Activated CD4-positive, alpha-beta T cell treated with anti-CD3 and anti-CD28 coated beads, Interleukin-2, amount 10 ng/mL, durations not matched to agents 24 days and 14 days (primary cell): ENCODE measurements at places on chromosomes 5 and 9. TPM values are rescaled to one million over a fixed set of nuclear protein-coding genes. Genes with fewer than 3 reads are reported as not detected.

GRCh38 chr5:5050801-5051200 is 89.3 kb upstream of the ADAMTS16 start:
- no peak overlapping the region for H3K27ac ChIP-seq
- no peaks in the 10 kb centered on the region for H3K36me3 ChIP-seq
- no peak overlapping the region for H3K4me3 ChIP-seq
- H3K4me1 ChIP-seq = no peaks in the 10 kb centered on the region
- no peak for DNase-seq

DNA sequence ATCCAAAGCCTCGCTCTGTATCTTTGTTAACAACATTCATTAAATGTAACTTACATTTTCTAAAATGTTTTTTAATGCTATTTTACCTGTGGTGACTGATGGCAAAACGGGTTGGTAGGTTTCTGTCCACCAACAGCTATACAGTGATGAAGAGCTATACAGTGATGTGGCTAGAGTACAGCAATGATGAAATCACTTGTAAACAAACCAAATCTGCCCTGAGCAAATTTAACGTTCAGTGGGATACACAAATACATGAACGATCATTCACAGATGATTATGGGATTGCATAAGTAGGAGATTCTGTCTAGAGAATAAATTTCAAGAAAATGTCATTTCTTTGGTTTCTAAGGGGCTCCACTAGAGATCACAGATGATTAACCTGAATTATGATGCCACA is 132.7 kb downstream of the MPDZ start:
- H3K4me3 ChIP-seq = no peak overlapping the region
- H3K4me1 ChIP-seq = no peaks in the 10 kb centered on the region
- H3K27me3 ChIP-seq = no peaks in the 10 kb centered on the region
- H3K27ac ChIP-seq = no peak overlapping the region

- no peaks in the 10 kb centered on the region for H3K36me3 ChIP-seq
- H3K4me3 ChIP-seq = no peak overlapping the region
- H3K27me3 ChIP-seq = peaks cover 59% of the 10 kb centered on the region
These were observed 131.4 kb downstream of the MRPL36 start for GRCh38 chr5:1668141-1668721.

DNA sequence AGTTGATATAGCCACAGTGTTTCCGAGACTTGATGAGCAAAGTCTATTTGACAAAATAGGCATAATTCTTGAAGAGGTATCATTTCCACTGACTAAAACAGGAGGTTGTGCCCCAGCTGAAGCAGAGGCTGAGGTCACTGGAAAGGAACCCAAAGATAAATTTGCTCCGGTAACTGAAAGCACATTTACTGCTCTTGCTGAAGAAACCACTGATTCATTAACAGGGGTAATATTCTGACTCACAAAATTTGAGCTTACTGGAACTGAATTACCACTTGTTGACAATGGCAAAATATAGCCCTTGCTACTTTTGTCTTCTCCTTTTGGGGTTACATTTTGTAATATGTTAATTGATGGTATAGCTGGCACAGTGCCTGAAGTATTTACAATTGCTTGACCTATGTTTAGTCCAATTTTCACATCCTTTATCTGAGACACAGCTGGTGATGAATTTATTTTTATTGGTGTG is 30.2 kb downstream of the MLANA start:
- peaks cover 58% of the 10 kb centered on the region for H3K36me3 ChIP-seq
- H3K4me3 ChIP-seq = no peak overlapping the region
- peaks cover 5% of the 10 kb centered on the region for H3K4me1 ChIP-seq
- DNase-seq = no peak
- H3K27me3 ChIP-seq = no peaks in the 10 kb centered on the region
- peak overlapping the region; percentile 3 for H3K27ac ChIP-seq

- no peak overlapping the region for H3K4me3 ChIP-seq
- H3K27me3 ChIP-seq = no peaks in the 10 kb centered on the region
- no peaks in the 10 kb centered on the region for H3K4me1 ChIP-seq
- H3K27ac ChIP-seq = no peak overlapping the region
- DNase-seq = no peak
These were observed 246.6 kb downstream of the SLCO4C1 start for GRCh38 chr5:102049517-102049916.

- no peak overlapping the region for H3K27ac ChIP-seq
- no peak for DNase-seq
- no peaks in the 10 kb centered on the region for H3K27me3 ChIP-seq
- no peak overlapping the region for H3K4me3 ChIP-seq
- no peaks in the 10 kb centered on the region for H3K36me3 ChIP-seq
- no peaks in the 10 kb centered on the region for H3K4me1 ChIP-seq
These were observed 28.7 kb downstream of the TGFBI start for GRCh38 chr5:136057401-136058038.

- no peaks in the 10 kb centered on the region for H3K4me1 ChIP-seq
- no peak overlapping the region for H3K4me3 ChIP-seq
- no peaks in the 10 kb centered on the region for H3K36me3 ChIP-seq
- H3K27me3 ChIP-seq = no peaks in the 10 kb centered on the region
- no peak for DNase-seq
- no peak overlapping the region for H3K27ac ChIP-seq
These were observed 97.0 kb upstream of the TARS1 start for GRCh38 chr5:33343676-33344327.

DNA sequence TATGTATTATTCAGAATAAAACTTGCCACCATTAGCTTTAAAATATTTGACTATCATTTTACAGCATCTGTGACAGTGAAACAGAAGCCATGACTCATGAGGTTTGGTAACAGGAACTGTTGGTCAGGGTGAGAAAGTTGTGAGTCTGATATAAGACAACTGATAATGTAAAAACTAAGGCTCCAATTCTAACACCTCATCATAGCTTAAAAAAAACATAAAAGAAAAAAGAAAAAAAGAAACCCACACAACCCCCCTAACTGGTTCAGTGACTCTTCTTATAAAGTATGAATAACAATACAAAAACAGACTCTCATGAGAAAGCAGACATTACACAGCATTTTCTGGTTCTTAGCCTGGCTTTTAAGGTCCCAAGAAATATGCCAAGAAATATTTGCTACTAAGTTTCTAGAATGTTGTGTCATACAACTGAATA is 85.8 kb downstream of the MRPS27 start:
- H3K27ac ChIP-seq = peak overlapping the region; percentile 7
- peaks cover 57% of the 10 kb centered on the region for H3K36me3 ChIP-seq
- peaks cover 31% of the 10 kb centered on the region for H3K4me1 ChIP-seq
- peak; percentile 75 for DNase-seq
- no peak overlapping the region for H3K4me3 ChIP-seq

GRCh38 chr9:69623276-69623675 is 48.9 kb downstream of the APBA1 start:
- H3K36me3 ChIP-seq = no peaks in the 10 kb centered on the region
- no peak overlapping the region for H3K4me3 ChIP-seq
- H3K27ac ChIP-seq = no peak overlapping the region
- no peak for DNase-seq
- H3K4me1 ChIP-seq = no peaks in the 10 kb centered on the region
- peaks cover 1% of the 10 kb centered on the region for H3K27me3 ChIP-seq

DNA sequence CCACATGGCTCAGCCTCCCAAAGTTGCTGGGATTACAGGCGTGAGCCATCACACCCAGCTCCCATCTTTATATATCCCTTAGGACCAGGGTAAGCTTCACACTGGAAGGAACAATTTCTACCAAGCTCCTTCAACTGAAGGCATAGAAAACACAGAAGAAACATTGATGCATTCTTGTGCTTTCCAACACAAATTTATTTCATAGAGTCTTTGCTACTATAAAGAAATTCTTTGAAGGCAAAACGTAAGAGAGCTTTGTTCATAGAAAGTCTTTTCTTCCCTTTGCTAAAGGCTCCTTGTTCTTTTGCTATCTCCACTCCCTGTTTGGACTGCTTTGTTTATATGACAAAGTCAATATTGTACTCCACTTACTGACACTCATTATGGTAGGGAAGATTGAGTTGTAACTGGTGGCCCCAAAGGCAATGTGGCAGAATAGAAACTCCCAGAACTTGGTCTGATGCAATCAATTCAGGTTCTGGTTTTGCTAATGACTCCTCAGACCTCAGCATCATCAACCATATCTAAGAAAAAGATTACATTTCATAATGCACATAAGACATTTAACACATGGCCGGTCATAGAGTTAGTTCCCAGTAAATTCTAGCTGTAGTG is 97.4 kb upstream of the CLINT1 start:
- H3K36me3 ChIP-seq = no peaks in the 10 kb centered on the region
- H3K27me3 ChIP-seq = peaks cover 18% of the 10 kb centered on the region
- H3K4me3 ChIP-seq = no peak overlapping the region
- H3K4me1 ChIP-seq = peaks cover 2% of the 10 kb centered on the region
- no peak for DNase-seq

DNA sequence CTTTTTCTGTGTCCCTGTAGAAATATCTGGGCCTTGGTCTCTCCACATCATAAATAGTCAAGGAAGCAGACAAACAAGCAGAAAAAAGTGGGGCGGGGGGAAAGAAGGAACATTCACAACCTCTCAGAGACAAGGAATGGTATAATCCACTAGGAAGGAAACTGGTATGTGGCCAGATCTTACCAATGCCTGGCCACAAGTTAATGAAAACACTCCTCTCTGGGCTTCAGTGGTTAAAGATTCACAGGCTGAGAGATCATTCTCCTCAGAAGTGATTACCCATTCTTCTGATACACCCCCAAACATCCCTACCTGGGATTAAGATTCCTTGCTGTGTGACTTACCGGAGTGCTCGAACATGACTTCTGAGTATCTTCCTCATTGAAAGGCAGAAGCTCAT is 290.6 kb downstream of the MARCHF11 start:
- no peaks in the 10 kb centered on the region for H3K4me1 ChIP-seq
- DNase-seq = no peak
- no peaks in the 10 kb centered on the region for H3K27me3 ChIP-seq
- no peak overlapping the region for H3K4me3 ChIP-seq
- H3K36me3 ChIP-seq = no peaks in the 10 kb centered on the region

- H3K27me3 ChIP-seq = peaks cover 2% of the 10 kb centered on the region
- no peak overlapping the region for H3K27ac ChIP-seq
- H3K4me3 ChIP-seq = no peak overlapping the region
- H3K4me1 ChIP-seq = no peaks in the 10 kb centered on the region
- H3K36me3 ChIP-seq = no peaks in the 10 kb centered on the region
These were observed 1.7 kb downstream of the ACTL7B start for GRCh38 chr9:108854094-108854493.

- H3K4me1 ChIP-seq = no peaks in the 10 kb centered on the region
- H3K36me3 ChIP-seq = no peaks in the 10 kb centered on the region
- no peak overlapping the region for H3K27ac ChIP-seq
- no peak overlapping the region for H3K4me3 ChIP-seq
- no peak for DNase-seq
- H3K27me3 ChIP-seq = no peaks in the 10 kb centered on the region
These were observed 1042.3 kb downstream of the CDH12 start for GRCh38 chr5:21810737-21811316.

CA9 gene
- total RNA-seq = 0.52 and 0.82 TPM in 2 replicates

CDHR2 gene
- total RNA-seq = 0.35 and 0.45 TPM in 2 replicates

ABLIM3 gene
- total RNA-seq = not detected in 2 replicates

TMOD1 gene
- total RNA-seq = 0.71 and 0.91 TPM in 2 replicates

SVEP1 gene
- not detected in 2 replicates for total RNA-seq

ANKRD55 gene
- 0.79 and 1.0 TPM in 2 replicates for total RNA-seq

SPINK6 gene
- total RNA-seq = not detected in 2 replicates
